ENCODE measurements at places on chromosomes 1 and 21.

DNA sequence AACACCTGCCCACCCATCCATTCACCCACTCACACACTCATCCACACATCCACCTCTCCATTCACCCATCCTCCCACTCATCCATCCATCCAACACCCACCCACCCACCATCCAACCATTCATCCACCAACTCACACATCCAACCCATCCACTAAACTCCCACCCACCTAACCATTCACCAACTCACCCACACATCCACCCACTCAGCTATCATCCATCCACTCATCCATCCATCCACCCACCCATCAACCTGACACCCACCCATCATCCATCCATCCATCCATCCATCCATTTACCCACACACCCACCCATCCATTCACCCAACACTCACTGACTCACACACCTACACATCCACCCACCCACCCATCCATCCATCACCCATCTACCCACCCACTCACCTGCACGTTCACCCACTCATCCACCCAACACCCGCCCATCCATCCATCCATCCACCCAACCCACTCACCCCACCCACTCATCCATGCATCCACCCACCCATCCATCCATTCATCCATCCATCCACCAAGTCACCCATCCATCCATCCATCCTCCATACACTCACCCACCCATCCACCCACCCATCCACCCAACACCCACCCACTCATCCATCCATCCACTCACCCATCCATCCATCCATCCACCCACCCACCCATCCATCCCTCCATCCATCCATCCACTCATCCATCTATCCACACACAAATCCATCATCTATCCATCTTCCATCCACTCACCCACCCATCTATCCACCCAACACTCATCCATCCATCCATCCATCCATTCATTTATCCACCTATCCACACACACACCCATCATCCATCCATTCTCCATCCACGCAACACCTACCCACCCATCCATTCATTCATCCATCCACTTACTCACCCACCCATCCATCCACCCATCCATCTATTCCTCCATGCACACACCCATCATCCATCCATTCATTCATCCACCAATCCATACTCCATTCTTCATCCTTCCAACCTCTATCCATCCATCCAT is 17.4 kb upstream of the PRDM16 start:
- DNase-seq = no peak

- DNase-seq = peak; percentile 40
Observed at GRCh38 chr1:91402023-91402422, 2.6 kb downstream of the HFM1 start.

- no peak for DNase-seq
Observed at GRCh38 chr1:245180496-245181157, 25.8 kb downstream of the KIF26B start.

GRCh38 chr1:18069903-18070302 is 37.7 kb upstream of the IGSF21 start:
- no peak for DNase-seq

GRCh38 chr1:238501290-238501689 is 610.6 kb upstream of the ZP4 start:
- no peak for DNase-seq

- no peak for DNase-seq
Observed at GRCh38 chr1:1308756-1309250, 406 bp downstream of the PUSL1 start.

- DNase-seq = no peak
Observed at GRCh38 chr1:54937469-54937868, 43.0 kb upstream of the TMEM61 start.

DNA sequence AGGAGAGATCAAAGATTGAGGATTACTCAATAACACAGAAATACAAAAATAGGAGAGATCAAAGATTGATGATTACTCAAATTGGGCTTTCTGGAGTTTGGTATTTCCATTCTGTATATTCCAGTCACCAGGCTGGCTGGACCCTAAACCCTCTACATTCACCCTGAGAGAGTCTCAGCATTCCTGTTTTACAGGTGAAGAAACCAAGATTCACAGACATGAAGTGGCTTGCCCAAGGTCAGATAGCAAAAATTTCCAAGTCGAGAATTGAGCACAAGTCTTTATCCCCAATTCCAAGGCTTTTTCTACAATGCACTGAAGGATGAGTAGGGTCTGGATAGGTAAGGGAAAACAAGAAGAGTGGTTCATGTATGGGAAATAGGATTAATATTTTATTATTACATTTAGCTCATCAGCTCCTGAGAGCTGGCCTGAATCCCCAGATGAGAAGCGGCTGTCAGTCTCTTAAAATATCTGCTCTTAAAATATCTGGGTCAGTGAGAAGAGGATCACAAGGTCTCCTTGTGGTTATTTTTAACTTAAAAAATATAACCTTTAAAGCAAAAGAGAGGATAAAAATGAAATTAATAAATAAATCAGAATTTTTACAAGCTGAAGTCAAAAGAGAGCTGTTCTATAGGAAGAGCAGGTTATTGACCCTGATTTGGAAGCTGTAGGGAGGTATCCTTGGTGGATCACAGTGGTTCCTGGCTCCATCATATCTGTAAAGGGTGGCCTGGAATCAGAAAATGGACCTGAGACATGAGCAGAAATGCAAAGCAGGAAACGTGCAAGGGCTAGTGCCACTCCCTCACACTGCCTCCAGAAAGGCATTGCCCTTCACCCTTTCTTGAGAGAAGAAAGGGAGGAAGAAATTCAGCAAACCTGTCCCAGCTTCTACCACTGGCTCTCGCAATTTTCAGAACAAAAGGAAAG is 29.1 kb upstream of the SEC16B start:
- DNase-seq = no peak

All from cardiac muscle cell (in vitro differentiated cells and primary cell).